ENCODE measurements at places on chromosomes 12 and 14.

GRCh38 chr14:36514278-36515104 lies 5.5 kb downstream of the NKX2-1 start:
- no peak for DNase-seq

DNA sequence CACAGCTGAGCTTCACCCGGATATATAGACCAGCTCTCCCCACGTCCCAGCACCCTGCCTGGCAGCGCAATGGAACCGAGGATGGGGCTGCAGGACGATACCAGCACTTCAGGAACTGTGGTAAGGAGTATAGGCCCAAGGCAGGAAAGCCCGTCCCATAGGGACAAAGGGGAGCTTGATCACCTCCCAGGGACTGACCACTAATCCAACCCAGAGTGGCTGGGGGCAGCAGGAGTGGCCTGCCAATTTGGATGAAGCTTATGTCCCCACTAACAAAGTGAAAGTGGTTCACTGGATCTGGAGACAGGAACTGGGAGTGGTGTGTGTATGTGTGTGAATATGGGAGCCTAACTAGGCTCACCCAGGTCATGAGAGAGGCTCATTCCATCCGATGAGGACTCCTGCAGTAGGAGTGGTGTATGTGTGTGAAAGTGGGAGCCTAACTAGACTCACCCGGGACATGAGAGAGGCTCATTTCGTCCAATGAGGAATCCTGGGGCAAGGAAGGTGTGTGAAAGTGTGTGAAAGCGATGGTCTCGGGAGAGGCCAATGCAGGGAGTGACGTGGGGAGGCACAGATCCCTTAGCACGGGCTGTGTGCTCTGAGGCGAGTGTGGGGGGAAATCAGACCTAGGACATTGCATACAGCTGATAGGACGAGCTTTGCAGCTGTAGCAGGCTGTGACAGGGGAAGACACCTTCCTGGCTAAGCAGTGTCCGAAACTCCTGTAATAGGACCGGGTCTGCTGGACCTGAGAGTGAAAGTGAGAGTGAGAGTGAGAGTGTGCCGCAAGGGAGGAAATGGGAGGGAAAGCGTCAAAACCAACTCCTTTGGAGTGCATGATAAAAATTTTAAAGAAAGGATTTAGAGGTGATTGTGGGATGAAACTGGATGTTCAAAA lies 25.7 kb downstream of the KLRK1 start:
- peak; percentile 41 for DNase-seq

DNA sequence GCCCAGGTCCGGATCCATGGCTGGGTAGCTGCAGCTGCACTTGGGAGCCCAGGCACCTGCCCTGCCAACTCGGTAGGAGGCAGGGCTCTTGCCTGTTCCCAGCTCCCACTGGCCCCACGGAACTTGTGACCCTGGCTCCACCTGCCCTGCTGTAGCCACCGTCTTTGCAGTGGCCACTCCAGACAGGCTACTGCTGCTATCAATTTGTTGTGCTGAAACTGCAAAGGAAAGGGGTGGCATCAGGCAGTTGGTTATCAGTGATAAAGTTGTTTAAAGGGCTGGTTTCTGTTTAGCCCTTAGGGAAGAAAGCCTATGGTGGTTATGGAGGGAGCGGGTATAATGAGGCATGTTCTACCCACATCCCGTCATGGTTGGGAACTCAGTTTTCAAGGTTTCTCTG lies 32.1 kb upstream of the ARID2 start:
- DNase-seq, result no peak

DNA sequence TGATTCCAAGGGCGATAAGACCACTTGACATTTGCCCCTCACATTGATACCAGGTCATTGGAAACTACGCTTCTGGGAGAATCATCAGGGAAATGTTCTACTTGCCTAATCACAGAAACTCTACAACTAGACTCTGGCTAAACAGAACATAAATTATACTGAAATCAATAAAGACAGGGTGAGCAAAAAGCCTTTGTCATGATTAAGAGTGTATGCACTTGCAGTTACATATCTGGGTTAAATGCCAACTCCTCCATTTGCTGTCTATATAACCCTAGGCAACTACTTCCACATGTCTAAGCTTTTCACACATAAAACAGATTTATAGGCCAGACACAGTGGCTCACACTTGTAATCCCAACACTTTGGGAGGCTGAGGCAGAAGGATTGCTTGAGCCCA lies 125.7 kb downstream of the PHLDA1 start:
- no peak for DNase-seq

DNA sequence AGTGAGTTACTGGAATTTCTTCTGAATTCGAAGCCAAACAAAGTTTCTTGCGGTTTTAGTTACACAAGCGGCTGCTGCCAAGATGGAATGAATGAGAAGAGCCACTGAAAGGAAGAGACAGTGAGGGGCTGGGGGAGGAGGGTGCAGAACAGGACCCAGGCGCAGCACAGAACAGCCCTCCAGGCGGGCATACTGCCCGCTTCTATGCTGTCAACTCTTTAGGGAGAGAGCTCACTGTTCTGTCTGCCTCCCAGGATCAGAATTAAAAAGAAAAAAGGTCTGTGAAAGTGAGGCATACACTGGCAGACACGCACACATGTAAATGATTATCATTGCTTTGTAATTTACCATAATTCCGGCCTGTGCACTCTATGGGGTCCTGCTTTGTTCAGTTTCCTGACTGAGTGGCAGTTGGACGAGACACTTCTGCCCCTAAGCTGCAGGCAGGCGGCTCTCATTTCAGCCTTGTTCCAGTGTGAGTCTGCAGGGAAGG lies 231.6 kb downstream of the CACNA1C start:
- no peak for DNase-seq

GRCh38 chr12:92349635-92350034 lies 204.0 kb upstream of the BTG1 start:
- no peak for DNase-seq

DNA sequence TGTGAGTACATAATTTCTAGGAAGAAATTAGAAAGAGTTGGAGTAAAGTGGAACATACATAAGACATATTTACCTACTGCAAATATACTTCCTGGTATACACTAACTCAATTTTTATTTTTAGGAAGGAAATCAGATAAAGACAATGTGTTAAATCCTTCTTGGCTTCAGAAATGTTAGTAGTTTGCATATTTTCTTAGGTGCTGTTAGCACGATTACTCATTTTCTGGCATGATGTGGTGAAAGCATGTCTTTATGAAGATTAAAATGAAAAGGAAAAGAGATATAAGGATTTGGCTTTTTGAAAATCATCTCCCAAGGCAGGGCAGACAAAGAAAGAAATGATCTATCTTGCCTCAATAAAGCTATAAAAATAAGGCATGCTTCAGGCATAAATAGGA lies 287.6 kb upstream of the E2F7 start:
- no peak for DNase-seq

GRCh38 chr14:103014466-103015228 lies 42.7 kb downstream of the CDC42BPB start:
- DNase-seq, result no peak

- DNase-seq, result no peak
These were observed 3.8 kb upstream of the TAS2R10 start for GRCh38 chr12:10829994-10830393.

GRCh38 chr12:25502596-25502995 lies 50.5 kb downstream of the LMNTD1 start:
- DNase-seq, result no peak

DNA sequence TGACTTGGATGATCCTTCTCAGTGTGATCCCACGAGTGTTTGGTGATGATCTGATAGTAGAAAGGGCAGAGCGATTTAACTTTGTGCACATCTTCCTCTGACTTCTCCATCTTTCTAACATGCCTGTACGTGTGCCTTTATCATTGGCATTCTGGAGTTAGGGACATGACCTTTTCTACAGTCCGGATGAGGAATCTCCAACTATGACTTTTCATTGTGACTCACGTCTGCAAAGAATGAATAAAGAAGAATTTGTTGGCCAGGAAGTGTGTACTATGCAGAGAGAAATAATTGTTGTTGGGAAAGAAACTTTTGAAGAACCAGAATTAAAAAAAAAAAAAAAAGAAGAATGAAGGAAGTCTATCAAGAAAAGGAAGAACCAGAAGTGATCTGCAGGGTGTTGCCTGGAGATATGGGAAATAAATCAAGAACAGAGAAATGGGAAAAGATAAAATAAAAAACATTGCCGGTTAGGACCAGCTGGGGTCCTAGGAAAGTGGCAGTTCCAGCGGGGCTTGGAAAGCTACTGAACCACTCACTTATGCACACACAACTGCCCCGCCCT lies 25.3 kb downstream of the PPFIBP1 start:
- no peak for DNase-seq

- no peak for DNase-seq
These were observed 5.1 kb upstream of the CHD4 start for GRCh38 chr12:6612247-6612646.

GRCh38 chr14:90297876-90298629 lies 33.7 kb downstream of the NRDE2 start:
- DNase-seq, result no peak

DNA sequence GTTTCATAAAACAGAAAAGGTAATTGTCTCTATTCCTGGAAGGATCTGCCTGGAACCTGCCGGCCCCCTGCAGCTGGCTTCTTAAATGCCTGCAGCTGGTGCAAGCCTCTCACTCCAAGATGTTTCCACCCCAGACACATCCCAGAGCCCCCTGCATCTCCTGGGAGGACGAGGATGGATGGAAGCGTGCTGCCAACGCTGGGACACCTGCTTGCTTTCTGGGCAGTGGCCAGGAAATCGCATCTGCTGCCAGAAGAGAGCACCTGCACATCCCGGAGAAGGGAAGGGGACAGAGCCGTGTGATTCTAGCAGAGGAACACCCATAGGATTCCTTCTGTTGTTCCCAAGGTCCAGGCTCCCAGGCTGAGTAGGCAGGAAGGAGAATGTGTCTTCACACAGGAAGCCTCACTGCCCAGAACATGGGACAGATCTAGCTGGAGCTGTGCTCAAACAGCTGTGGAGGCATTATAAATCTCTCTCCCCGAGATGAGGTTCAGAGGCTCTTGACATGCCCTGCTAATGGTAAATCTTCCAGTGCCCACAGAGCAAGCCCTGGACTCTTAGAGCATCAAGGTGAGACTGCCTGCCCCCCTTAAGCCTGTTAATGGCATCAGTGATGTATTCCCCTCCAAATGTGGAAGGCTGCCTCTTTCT lies 138.8 kb upstream of the MAP1LC3B2 start:
- DNase-seq, result no peak

- no peak for DNase-seq
These were observed 325.8 kb downstream of the RPL10L start for GRCh38 chr14:46325777-46326176.

DNA sequence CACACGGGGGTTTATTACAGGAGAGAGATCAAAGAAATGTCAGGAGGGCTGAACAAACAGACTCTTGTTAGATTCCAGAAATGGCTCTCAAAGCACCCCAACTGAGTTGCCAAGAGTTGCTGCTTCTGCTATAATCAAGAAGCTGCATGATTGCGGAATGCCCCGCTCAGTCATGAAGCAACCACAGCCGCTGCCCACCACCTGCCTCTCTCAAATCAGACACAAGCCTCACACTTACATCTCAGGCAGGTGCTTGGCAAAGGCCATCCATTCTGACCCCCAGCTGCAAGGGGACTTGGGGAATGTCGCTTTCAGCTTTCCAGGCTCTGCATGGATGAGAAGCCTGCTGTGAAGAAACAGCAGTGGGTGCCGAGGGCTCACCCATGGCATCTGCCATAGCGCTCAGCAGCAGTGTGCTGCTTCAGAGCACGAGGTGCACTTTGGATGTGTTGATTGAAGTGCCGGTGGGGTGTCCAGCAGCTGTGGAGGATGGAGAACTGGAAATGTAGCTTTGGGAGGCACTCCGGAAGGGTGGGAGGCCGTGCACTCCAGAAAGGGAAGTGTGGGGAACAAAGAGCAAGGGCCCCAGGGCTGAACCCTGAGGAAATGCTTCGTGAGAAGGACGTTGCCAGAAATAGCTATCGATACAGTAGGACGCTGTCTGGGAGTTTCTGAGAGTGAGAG lies 37.7 kb downstream of the LRRC74A start:
- DNase-seq, result no peak

- no peak for DNase-seq
These were observed 128.0 kb upstream of the RASSF8 start for GRCh38 chr12:25830456-25830855.

DNA sequence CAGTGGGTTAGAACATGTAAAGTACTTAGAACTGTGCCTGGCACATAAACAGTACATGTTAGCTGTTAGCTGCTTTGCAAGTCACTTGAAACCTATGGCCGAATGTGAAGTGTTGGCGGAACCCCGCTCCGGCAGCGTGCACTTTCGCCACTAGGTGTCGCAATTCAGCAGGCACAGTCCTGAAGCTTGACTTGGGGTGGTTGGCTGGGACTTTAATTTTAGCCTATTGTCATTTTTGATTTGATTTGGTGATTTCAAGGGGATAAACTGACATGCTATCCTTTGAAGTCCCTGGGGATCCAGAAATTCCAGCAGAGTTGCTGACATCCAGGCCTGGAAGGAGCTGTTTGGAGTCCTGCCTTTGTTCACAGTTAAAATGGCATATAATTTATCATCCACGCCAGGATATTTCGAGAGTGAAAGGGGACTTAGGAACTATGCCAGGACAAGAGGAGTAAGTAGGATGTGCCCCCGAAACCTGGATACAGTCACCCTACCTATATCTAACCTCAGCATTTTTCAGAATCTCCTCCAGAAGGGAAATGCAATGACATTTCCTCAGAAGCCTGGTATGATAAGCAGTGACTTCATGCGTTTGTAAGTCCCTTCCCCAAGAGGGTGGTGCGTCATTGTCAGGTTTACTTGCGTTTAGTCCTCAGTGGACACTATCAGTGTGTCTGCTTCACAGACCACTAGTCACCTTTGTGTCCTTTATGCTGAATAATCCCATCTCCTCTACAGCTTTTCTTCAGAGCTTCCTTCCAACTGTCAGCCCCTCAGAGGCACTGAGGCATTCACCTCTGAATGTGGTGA lies 3.5 kb upstream of the TSPAN9 start:
- DNase-seq, result peak; percentile 87

DNA sequence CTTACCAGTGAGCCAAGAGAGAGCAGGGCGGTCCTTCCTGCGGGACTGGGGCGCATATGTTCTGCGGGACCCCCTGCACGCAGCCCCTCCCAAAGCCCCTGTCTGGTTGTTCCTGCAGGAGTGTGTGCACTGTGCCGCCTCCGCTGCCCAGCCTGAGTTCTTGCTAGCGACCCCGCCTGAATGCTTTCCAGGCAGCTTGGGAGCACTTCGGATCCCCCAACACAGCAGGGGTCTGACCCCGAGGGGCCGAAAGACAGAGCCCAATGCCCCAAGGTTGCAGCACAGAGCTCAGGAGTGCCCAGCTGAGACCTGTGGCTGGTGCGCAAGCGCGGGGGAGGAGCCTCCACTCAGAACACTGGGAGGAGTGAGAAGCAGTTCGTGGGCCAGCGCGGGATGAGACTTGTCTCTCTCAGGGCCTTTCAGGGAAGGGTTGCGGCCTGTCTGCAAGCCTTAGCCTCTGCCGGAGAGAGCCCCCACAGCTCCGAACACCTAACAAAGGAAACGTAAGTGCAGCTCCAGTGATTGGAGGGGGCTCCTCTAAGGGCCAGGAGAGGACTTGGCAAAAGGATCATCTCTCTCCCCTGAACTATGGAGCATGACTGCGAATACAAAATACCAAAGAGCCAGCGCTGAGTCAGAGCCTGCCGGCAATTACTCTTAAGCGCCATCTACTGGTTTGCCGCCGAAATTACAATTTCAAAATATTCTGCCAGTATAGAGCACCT lies 50.5 kb downstream of the GTF2A1 start:
- DNase-seq, result peak; percentile 92

GRCh38 chr12:114919479-114919878 lies 235.5 kb upstream of the TBX3 start:
- no peak for DNase-seq
